ENCODE measurements at places on chromosomes 12 and 14.

GRCh38 chr14:53692885-53693284 is 263.7 kb downstream of the BMP4 start:
- DNase-seq: no peak

- DNase-seq: no peak
These were observed 80.9 kb downstream of the SLC4A8 start for GRCh38 chr12:51505360-51506105.

- DNase-seq: no peak
These were observed 36.9 kb downstream of the SLC15A4 start for GRCh38 chr12:128786741-128787391.

- no peak for DNase-seq
These were observed 33.7 kb upstream of the IL22 start for GRCh38 chr12:68287106-68287505.

GRCh38 chr14:58107947-58108552 is 44.0 kb downstream of the ARMH4 start:
- peak; percentile 50 for DNase-seq
